Activated naive CD4-positive, alpha-beta T cell treated with anti-CD3 and anti-CD28 coated beads, Interleukin-2, amount 10 ng/mL, durations not matched to agents 7 days and 5 days (primary cell): ENCODE measurements at places on chromosomes 4 and X.
A peak's percentile ranks its signal among the peaks of the same experiment; 100 is the strongest.

DNA sequence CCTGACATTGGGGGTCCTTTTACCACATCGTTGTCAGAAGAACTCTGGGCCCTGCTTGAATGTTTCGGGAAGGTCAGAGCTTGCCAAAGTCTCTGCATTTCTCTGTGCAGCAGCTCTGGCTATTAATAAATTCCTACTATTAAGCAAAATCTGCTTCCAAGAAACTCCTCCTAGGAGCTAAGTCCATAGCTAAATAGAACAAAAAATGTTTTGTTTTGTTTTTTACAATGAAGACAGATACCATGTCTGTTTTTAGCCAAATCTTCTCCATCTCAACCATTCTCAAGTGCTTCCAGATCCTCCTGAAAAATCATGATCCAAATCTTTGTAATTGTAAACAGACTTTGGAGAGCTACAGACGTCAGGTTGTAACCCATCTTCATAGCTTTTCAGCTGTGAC is 161.6 kb downstream of the SPATA18 start:
- H3K27me3 ChIP-seq: no peaks in the 10 kb centered on the region
- no peak overlapping the region for H3K27ac ChIP-seq
- H3K4me1 ChIP-seq: no peaks in the 10 kb centered on the region
- DNase-seq: no peak

DNA sequence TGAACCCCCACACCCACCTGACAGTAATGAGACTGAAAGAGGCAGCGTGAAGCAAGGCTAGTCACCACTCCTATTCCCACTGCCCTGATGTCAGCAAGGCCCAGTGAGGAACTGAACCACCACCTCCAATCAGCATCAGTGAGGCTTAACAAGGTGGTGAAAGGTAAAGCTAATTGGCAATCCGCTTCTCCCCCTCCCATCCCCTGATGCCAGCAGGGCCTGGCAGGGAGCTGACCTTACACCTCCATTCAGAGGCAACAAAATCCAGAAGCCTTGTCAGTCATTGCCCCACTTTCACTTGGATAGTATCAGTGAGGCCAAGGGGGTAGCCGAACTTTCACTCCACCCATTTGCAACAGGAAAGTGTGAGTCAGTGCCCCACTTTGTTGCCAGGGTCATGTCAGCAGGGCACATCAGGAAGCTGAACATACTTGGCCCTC is 60.8 kb downstream of the AWAT2 start:
- H3K4me1 ChIP-seq: peaks cover 2% of the 10 kb centered on the region
- H3K4me3 ChIP-seq: no peak overlapping the region
- peak; percentile 31 for DNase-seq
- no peaks in the 10 kb centered on the region for H3K27me3 ChIP-seq
- no peaks in the 10 kb centered on the region for H3K36me3 ChIP-seq

GRCh38 chr4:176838601-176839433 is 46.1 kb upstream of the VEGFC start:
- H3K27me3 ChIP-seq: no peaks in the 10 kb centered on the region
- no peak overlapping the region for H3K27ac ChIP-seq
- H3K4me1 ChIP-seq: no peaks in the 10 kb centered on the region
- H3K36me3 ChIP-seq: no peaks in the 10 kb centered on the region
- no peak for DNase-seq
- H3K4me3 ChIP-seq: no peak overlapping the region

- DNase-seq: no peak
- H3K4me1 ChIP-seq: no peaks in the 10 kb centered on the region
- H3K27me3 ChIP-seq: no peaks in the 10 kb centered on the region
- no peak overlapping the region for H3K27ac ChIP-seq
- H3K4me3 ChIP-seq: no peak overlapping the region
These were observed 55.2 kb downstream of the NEK1 start for GRCh38 chr4:169557061-169557636.

GRCh38 chrX:94908171-94908570 is 1234.2 kb downstream of the FAM133A start:
- H3K36me3 ChIP-seq: no peaks in the 10 kb centered on the region
- no peak for DNase-seq
- H3K4me3 ChIP-seq: no peak overlapping the region

GRCh38 chr4:71261633-71262121 is 77.1 kb upstream of the SLC4A4 start:
- H3K27ac ChIP-seq: no peak overlapping the region
- H3K36me3 ChIP-seq: no peaks in the 10 kb centered on the region
- no peaks in the 10 kb centered on the region for H3K27me3 ChIP-seq
- H3K4me1 ChIP-seq: peaks cover 12% of the 10 kb centered on the region
- DNase-seq: peak; percentile 29

GRCh38 chr4:649293-649625 is 23.9 kb downstream of the PDE6B start:
- no peak for DNase-seq
- no peak overlapping the region for H3K4me3 ChIP-seq
- peaks cover 5% of the 10 kb centered on the region for H3K4me1 ChIP-seq
- H3K36me3 ChIP-seq: peaks cover 5% of the 10 kb centered on the region
- no peak overlapping the region for H3K27ac ChIP-seq
- peaks cover 28% of the 10 kb centered on the region for H3K27me3 ChIP-seq

GRCh38 chr4:105280338-105281123 is 133.9 kb downstream of the TET2 start:
- no peak for DNase-seq
- H3K27ac ChIP-seq: no peak overlapping the region
- peaks cover 17% of the 10 kb centered on the region for H3K36me3 ChIP-seq

DNA sequence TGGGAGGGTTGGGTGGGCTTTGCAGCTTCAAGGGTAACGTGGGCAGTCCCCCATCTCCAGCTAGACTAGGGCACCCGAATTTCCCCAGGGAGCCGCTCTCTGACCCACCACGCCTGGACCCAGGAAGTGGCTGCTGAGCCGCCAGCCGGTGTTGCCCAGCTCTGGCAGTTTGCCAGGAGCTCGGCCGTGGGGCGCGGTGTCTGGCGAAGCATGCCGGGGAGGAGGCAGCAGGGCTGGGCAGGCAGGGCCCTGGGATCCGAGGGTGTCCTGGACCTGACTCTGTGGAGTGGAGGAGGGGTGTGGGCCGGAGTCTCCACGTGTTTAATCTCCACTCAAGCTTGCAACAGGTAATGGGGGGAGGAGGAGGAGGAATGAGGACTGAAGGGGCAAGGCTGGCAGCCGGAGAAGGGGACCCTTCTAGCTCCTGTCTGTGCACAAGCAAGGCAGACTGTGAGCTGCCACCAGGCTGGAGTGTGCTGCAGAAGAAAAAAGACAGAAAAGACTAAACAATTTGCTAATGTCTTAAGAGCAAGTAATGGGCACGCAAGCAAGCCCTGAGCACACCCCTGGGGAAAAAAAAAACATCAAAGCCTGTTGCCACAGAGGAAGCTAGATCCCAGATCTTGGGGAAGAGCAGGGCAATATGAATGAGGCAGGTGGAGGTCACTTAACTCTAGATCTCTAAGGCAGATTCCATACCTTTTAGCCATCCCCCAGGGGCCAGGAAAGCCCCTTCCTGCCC is 2.4 kb downstream of the LONRF3 start:
- H3K36me3 ChIP-seq: no peaks in the 10 kb centered on the region
- H3K4me3 ChIP-seq: peak overlapping the region; percentile 43
- DNase-seq: peak; percentile 23
- peaks cover 56% of the 10 kb centered on the region for H3K27me3 ChIP-seq
- H3K27ac ChIP-seq: no peak overlapping the region

DNA sequence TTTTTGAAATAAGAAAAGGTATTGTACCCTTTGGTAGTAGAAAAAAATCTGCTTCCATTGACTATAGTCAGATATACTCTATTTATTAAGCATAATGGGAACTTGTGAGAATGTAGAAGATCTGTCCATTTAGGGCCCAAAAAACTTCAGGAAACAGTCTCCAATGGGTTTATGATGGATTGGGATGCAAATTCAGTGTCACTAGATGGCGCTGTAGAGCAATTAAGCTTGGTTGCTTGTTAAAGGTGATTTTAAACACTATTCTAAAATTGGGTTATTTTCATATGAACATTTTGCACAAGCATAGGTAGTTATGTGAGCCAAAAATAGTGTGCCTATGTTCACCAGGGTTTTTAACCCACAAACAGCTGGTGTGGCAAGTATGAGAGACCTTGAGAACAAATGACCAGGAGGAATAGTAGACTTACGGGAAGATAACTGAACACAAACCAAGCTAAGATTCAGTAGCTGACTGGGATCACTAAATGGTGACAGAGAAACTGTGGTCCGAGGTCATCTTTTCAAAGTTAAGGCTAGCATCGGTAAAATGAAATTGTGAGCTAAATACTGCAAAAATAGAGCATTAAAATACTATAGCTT is 80.3 kb upstream of the LSM6 start:
- H3K27me3 ChIP-seq: peaks cover 18% of the 10 kb centered on the region
- H3K4me1 ChIP-seq: no peaks in the 10 kb centered on the region
- H3K36me3 ChIP-seq: no peaks in the 10 kb centered on the region
- DNase-seq: peak; percentile 37
- H3K4me3 ChIP-seq: no peak overlapping the region

- H3K36me3 ChIP-seq: no peaks in the 10 kb centered on the region
- H3K4me3 ChIP-seq: no peak overlapping the region
- no peak overlapping the region for H3K27ac ChIP-seq
- DNase-seq: no peak
- peaks cover 6% of the 10 kb centered on the region for H3K4me1 ChIP-seq
These were observed 4.5 kb downstream of the FAM47E start for GRCh38 chr4:76256032-76256431.

DNA sequence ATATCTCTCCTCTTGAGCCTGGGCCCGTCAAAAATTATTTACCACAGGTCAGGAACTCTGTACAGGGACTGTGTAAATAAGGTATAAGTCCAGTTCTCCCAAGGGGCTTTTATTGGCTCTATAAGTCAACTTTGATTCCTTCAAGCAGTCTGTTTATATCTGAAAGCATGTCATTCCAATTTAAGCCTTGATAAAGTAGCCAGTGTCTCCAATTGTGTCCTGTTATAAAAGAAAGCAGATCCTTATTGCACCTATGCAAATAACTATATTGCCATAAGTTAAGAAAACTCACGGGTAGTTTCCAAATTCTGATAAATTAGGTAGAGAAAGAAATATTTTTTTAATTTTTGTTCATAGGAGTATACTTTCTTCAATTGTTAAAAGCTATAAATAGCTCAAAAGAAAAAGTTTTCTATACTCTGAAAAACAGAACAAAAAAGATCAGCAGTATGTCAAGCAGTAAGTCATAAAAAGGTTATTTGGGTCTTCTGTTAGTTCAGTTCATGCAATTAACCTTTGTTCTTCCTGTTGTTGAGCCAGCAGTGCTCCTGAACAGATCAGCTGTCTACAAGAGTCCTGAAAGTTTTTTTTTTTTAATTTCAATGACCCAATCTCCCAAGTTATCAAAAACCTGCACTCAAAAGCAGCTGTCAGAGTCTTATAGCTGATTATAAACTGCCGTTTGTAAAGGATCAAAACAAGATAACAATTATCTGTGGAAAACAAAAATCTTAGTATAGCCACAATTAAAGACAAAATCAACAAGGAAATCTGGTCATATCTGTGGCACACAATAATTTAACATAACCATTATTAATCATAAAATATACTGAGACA is 178.4 kb upstream of the GALNT7 start:
- H3K4me3 ChIP-seq: no peak overlapping the region
- no peaks in the 10 kb centered on the region for H3K27me3 ChIP-seq
- H3K27ac ChIP-seq: no peak overlapping the region
- no peaks in the 10 kb centered on the region for H3K4me1 ChIP-seq

DNA sequence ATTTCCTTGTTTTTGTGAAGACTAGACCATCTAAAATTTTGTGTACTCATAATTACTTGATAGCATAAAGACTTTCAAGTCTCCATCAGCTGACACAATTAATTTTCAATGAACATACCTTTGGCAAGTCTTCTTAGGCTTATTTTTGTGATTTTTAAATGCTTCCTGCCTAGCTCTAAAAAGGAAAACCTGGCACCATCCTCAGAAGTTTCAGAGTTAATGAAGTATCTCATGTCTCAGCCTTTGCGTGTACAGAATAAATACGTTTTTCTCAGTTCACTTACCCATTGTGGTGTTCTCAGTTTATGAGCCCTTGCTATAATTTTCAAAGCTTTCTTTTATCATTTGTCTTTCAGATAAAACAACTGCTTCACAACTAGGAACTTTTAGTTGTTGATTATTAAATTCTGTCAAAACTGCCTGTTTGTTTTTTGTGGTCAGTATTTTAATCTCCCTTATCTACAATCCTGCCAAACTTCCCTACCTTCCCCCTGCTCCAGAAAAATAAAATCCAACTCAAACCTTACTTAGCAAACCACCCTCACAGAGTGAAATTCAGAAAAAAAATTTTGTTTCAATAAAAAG is 21.6 kb downstream of the ADD1 start:
- peaks cover 14% of the 10 kb centered on the region for H3K36me3 ChIP-seq
- no peaks in the 10 kb centered on the region for H3K27me3 ChIP-seq
- H3K4me1 ChIP-seq: peaks cover 40% of the 10 kb centered on the region

- H3K27me3 ChIP-seq: no peaks in the 10 kb centered on the region
- H3K36me3 ChIP-seq: peaks cover 53% of the 10 kb centered on the region
- no peak overlapping the region for H3K27ac ChIP-seq
- no peak for DNase-seq
- H3K4me3 ChIP-seq: peak overlapping the region; percentile 59
- peaks cover 54% of the 10 kb centered on the region for H3K4me1 ChIP-seq
These were observed 25.2 kb upstream of the ADD1 start for GRCh38 chr4:2818351-2818939.

DNA sequence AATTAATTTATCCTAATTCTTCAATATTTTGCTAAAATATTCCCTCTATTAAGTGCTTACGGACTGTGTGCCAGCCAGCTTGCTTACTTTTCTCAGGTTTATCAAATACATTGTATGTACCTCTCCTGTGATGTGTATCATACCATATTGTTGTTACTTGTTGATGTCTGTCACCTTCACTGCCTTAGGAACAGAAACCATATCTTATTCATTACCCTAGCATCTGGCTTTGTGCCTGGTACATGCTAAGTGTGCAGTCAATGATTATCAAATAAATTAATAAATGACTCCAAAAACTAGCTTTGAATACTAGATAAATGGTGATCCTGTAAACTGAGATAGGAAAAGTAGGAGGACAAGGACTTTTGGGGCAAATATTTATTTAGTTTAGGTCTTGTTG is 6.9 kb downstream of the CLCN3 start:
- no peak overlapping the region for H3K4me3 ChIP-seq
- no peaks in the 10 kb centered on the region for H3K27me3 ChIP-seq
- no peak for DNase-seq
- H3K4me1 ChIP-seq: peaks cover 25% of the 10 kb centered on the region
- no peak overlapping the region for H3K27ac ChIP-seq

DNA sequence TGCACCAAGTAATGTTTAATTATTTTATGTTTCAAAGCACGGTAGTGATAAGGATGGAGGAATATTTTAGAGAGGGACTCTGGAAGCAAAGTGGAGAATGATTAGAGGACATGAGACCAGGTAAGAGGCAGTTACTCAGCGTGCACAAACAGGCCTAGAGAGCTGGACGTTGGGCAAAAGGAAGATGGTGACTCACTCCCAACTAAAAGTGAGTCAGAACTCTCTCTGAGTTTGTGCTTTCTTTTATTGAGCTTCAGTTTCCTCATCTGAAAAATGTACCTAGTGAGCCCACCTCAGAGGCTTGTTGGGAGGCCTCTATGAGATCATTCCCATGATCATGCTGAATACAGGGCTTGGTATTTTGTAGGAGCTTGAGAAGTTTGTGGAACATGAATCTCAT is 1.6 kb upstream of the ZC4H2 start:
- peaks cover 5% of the 10 kb centered on the region for H3K36me3 ChIP-seq
- H3K27ac ChIP-seq: no peak overlapping the region
- no peaks in the 10 kb centered on the region for H3K27me3 ChIP-seq
- H3K4me1 ChIP-seq: peaks cover 28% of the 10 kb centered on the region
- DNase-seq: no peak
